ENCODE measurements at places on chromosomes 5 and 9. TPM values are rescaled to one million over a fixed set of nuclear protein-coding genes. Genes with fewer than 3 reads are reported as not detected.

Gene TPM2
- total RNA-seq, result 885 TPM

Gene TRIM36
- 0.13 TPM for total RNA-seq

Gene SH3TC2
- total RNA-seq, result 2.4 TPM

Gene AIF1L
- total RNA-seq, result 1.2 TPM

Gene ADGRD2
- total RNA-seq, result not detected

Gene SLC12A2
- total RNA-seq, result 45.2 TPM

Gene FOXD4
- 0.13 TPM for total RNA-seq

Gene USP20
- total RNA-seq, result 17.7 TPM

Gene STPG3
- not detected for total RNA-seq

Gene PCDHGA9
- 5.5 TPM for total RNA-seq

Gene SLC34A3
- not detected for total RNA-seq

Gene SLC23A1
- not detected for total RNA-seq

Gene ZNF354C
- total RNA-seq, result 7.7 TPM

Gene ITK
- total RNA-seq, result not detected

Gene SPATA31A3
- total RNA-seq, result not detected

Gene CMYA5
- total RNA-seq, result 0.52 TPM

Gene TOR1B
- total RNA-seq, result 55.1 TPM

Gene CAVIN4
- 1.6 TPM for total RNA-seq

Gene SPOCK1
- total RNA-seq, result 305 TPM

Gene EQTN
- not detected for total RNA-seq

Gene INSL4
- not detected for total RNA-seq

Gene FBLL1
- total RNA-seq, result 0.66 TPM

Gene C1QTNF3
- total RNA-seq, result 1.7 TPM

Gene MRPL36
- total RNA-seq, result 42.7 TPM

Gene GALNT12
- 8.7 TPM for total RNA-seq

Gene GDF9
- 0.26 TPM for total RNA-seq

Gene GAPT
- total RNA-seq, result not detected

Gene CLK4
- 21.8 TPM for total RNA-seq

Gene TTLL11
- 4.6 TPM for total RNA-seq

Gene NANS
- 39.6 TPM for total RNA-seq

Gene OBP2B
- not detected for total RNA-seq

Gene TUT7
- 29.3 TPM for total RNA-seq

Gene SLC28A3
- total RNA-seq, result 0.46 TPM

Measured in smooth muscle cell of the pulmonary artery (primary cell).